Right lung (tissue), 10 donors: ENCODE measurements at places on chromosomes 11 and 22. TPM values are rescaled to one million over a fixed set of nuclear protein-coding genes. Genes with fewer than 3 reads are reported as not detected.

DNA sequence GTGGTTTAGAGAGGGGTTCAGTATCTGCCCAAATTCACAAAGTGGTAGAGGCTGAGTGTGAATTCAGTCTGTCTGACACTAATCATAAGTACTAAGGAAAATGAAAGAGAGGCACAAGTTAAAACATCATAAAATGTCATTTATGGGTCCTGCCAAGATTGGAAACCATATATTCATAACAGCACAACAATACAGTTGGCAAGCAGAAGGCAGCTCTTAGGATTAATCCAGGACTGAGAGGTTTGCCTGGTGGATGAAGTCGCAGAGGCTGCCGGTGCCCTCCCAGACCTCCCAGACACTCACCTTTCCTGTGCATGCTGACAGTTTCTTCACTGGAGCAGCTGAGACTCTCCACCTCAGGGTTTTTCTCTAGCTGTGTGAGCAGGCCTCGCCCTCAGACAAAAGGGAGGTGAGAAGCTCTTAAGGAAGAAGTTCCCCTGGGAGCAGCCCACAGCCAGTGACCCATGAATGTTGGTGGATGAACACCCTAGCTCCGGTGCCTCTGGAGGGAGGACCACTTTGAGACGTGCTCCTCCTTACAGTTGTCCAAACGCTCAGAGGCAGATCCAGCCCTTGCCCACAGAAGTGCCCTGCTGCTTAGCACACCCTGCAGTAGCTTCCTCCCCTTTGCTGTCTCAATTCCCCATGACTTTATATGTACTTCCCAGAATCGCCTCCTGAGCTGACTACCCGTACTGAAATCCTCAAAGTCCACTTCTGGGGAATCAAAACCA is 43.7 kb downstream of the MAML2 start:
- no peak for DNase-seq

- DNase-seq, result no peak
Observed at GRCh38 chr22:28018461-28018927, 99.4 kb upstream of the PITPNB start.

DNA sequence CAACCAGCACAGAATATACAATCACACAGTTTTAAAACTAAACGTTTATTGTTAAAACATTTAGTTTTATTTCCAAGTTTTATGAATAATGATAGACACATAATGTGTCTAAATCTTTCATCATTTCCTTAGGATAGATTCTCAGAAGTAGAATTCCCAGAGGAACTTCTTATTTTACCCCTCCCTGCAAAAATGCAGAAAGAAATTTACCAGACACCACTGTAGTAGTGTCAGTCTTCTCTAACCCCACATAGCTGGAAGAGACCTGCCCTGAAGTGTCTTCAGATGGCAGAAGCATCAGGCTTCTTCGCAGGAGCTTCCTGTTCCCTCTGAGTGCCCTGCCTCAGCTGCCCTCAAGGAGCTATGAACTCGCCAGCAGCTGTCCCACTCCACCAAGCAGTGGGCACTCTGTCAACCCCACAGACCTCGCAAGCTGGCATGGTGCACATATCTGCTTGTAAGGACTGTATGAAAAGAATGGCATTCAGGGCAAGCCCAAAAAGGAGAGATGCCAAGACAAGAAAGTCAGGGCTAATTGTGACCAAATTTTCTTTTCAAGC is 28.5 kb upstream of the PAK1 start:
- no peak for DNase-seq

DNA sequence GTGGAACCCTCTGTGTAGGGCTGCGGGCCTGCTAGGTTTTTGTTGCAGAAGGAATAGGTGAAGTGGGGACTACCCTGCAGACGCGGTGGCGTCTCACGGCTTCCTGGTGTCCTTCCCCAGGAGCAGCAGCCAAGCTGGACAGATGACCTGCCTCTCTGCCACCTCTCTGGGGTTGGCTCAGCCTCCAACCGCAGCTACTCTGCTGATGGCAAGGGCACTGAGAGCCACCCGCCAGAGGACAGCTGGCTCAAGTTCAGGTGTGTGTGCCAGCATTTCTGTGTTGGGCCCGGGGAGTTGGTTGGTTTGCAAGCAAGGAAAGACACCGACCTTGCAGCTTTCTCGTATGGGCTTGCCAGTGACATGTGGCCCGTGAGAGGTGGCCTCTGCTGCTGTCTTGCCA is 15.3 kb downstream of the TAB1 start:
- DNase-seq, result no peak

HIPK3 gene
- polyA plus RNA-seq, result 49.7 TPM

APOL4 gene
- 10.3 TPM for polyA plus RNA-seq
